Activated T-helper 1 cell treated with anti-CD3 and anti-CD28 coated beads, Interleukin-12 subunit alpha, Interleukin-12 subunit beta, Interleukin-2, Interleukin-4 antibody, amounts not matched to agents 30 ng/mL and 10 ng/mL and 1 ng/mL, durations not matched to agents 14 hours and 24 hours and 36 hours (primary cell): ENCODE measurements at places on chromosomes 1 and 21.

- no peak for DNase-seq
- no peaks in the 10 kb centered on the region for H3K27me3 ChIP-seq
- no peaks in the 10 kb centered on the region for H3K4me1 ChIP-seq
- H3K36me3 ChIP-seq: no peaks in the 10 kb centered on the region
Observed at GRCh38 chr21:22115746-22116145, 1117.5 kb downstream of the NCAM2 start.

DNA sequence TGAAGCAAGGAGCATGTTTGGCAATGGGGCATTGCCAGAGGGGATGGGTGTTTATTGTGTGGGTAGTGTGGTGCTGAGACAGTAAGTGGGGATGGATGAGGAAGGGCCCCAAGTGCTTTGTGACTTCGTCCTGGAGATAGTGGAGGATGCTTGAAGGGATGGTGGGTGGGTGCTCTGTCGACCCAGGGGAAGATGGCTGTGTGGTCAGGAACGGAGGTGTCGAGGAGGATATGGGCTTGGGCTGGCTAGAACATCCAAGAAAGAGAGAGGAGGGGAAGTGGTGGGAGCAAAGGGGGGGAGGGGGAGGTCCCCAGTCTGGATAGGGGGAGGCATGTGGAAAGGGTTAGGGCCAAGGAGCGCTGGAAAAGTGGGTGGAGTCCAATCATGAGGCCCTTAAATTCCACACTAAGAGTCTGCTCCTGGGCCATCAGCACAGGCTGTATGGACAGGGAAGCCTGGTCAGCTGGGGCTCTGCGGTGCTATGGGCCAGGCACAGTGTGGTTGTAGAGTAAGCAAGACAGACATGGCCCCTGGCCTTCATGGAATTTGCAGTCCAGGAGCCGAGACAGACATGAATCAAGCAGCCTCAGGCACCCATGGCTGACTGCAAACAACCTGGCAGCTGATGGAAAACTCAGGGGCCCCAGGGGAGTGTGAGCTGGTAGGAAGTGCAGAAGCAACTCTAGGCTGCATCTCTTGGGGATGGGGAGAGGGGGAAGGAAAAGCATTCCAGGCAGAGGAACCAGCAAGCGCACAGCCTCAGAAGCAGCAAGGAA lies 36.3 kb downstream of the EDN2 start:
- no peak for DNase-seq
- no peak overlapping the region for H3K27ac ChIP-seq
- H3K4me1 ChIP-seq: no peaks in the 10 kb centered on the region
- H3K36me3 ChIP-seq: no peaks in the 10 kb centered on the region
- peaks cover 4% of the 10 kb centered on the region for H3K27me3 ChIP-seq

DNA sequence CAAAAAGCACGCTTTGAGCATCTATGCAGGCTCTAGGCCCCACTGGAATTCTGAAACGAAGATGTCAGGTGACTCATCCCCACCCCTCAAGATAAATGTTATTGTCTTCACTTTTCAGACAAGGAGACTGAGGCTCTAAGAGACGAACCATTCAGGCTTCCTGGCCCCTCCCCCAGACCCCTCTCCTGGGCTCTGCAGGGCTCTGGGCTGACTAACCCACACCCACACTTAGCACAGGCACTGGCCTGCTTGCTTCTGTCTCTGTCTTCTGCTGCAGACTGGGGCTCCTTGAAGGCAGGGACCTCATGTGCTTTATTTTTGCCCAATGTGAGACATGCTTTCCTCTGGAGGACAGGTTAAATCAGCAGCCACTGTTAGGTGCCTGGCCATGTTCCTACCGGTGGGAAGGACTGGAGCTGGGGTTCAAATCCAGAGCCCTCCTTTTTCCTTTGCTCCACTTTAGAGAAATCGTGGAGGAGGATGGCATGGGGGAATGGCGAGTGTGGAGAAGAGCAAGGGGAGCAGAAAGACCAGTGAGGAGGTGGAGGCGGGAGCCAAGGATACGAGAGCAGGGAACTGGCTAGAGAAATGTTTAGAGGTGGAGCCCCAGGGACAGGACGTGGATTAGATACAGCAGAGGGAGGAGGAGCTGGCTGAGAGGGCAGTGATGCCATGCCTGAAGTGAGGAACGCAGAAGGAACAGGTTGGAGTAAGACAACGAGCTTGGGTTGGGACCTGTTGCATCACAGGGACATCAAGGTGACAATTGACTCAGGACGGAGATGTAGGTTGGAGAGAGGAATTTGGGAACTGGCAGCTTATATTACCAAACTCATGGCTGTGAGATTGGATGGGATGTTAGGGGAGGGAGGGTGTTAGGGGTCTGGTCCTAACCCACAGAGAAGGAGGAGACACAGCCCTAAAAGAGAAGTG lies 1.7 kb downstream of the TMEM125 start:
- peaks cover 30% of the 10 kb centered on the region for H3K4me1 ChIP-seq
- peaks cover 5% of the 10 kb centered on the region for H3K36me3 ChIP-seq
- peak overlapping the region; percentile 29 for H3K27ac ChIP-seq
- peaks cover 14% of the 10 kb centered on the region for H3K27me3 ChIP-seq

DNA sequence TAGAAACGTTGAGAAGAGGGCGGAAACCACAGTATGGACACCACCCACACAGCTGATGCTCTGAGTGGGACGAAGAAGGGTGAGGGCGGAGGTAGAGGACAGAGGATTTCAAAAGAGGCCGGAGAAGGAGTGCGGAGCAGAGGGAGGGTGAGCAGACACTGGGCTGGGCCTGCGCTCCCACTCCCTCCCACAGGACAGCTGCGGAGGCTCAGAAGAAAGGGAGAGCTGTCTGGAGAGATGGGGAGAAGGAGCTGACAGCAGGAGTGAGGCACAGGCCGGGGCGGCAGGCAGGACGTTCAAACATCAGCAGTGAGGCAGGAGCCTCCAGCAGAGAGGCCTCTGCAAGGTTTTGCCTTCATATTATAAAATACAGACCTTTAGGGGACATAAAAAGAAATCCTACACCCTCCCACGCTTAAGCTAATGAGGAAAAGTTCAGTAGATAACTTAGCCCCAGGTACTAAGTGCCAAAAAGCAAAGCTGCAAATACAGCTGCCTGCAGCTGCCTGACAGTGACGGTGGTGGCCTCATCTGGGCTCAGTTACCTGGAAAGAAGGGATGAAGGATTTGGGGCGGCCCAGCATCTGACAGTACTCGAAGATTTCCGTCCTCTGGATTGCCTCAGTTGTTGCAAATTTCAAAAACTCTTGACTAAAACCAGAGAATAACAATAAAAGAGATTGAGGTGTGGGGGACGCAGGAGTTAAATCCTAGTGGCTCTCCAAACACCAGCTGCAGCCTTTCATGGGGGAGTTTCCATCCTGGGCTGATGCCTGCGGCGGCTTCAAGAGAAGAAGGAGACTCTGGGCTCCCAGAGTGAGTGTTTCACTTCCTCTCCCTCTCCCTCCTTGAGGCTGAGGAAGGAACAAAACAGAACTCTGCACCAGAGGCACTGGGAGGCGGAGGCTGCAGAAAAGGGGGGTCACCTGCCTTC lies 25.6 kb downstream of the SEC16B start:
- no peaks in the 10 kb centered on the region for H3K36me3 ChIP-seq
- DNase-seq: no peak
- no peak overlapping the region for H3K27ac ChIP-seq
- no peaks in the 10 kb centered on the region for H3K4me1 ChIP-seq
- no peak overlapping the region for H3K4me3 ChIP-seq

- peak; percentile 65 for DNase-seq
- H3K4me3 ChIP-seq: peak overlapping the region; percentile 40
- H3K27ac ChIP-seq: peak overlapping the region; percentile 92
- H3K36me3 ChIP-seq: peaks cover 34% of the 10 kb centered on the region
- H3K27me3 ChIP-seq: no peaks in the 10 kb centered on the region
- H3K4me1 ChIP-seq: peaks cover 70% of the 10 kb centered on the region
Observed at GRCh38 chr1:221708076-221708571, 33.8 kb downstream of the DUSP10 start.

DNA sequence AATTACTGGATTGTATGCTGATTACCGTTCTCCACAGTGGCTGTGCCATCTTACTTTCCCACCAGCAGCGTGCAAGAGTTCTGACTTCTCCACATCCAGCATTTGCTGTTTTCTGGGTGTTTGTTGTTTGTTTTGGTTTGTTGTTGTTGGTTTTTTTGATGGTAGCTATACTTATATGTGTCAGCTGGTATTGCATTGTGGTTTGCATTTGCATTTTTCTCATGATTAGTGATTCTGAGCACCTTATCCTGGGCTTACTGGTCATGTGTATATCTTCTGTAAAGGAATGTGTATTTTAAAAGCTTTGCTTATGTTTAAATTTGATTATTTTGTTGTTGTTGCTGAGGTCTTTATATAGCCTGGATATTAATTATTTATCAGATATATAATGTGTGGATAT lies 66.9 kb upstream of the MAP1LC3C start:
- no peak overlapping the region for H3K4me3 ChIP-seq
- no peak overlapping the region for H3K27ac ChIP-seq
- no peaks in the 10 kb centered on the region for H3K4me1 ChIP-seq
- no peak for DNase-seq
- no peaks in the 10 kb centered on the region for H3K36me3 ChIP-seq
- peaks cover 2% of the 10 kb centered on the region for H3K27me3 ChIP-seq

DNA sequence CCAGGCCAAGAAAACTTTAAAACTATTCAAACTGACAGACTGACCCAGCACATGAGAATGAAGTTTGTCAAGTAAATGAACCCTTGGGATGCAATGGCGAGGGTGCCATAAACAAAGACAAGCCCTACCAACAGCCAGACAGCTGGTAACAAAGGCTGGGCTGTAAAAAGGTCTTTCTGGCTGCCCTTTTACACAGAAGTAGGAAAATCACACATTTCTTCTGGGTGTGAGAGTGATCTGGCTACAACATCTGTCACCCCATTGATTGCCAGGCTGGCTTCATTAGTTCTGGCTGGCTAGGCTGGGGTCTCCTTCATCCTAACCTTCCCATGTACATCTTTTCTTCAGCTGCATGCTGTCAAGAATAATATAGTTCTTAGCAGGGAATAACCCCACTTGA lies 83.6 kb upstream of the FOXD3 start:
- no peak overlapping the region for H3K4me3 ChIP-seq
- no peaks in the 10 kb centered on the region for H3K27me3 ChIP-seq
- H3K4me1 ChIP-seq: no peaks in the 10 kb centered on the region
- H3K27ac ChIP-seq: no peak overlapping the region

DNA sequence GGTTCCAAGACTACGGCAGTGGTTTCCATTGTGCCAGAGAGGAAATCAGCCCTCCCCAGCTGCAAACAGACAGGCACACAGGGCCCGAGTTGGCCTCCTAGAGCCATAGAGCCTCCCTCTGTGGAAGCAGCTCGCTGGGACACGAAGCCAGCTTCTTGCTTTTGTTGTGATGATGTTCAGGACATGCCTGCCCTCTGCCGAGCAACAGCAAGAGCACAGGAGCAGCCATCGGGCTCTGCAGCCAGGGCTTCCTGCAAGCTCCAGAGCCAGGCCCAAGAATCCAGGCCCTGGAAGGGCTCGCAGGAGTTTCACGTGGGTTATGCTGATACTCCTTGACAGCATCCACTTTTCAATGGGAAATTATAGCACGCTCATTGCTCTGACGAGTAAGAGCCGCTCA lies 18.5 kb downstream of the NPHP4 start:
- H3K4me1 ChIP-seq: peaks cover 13% of the 10 kb centered on the region
- no peak overlapping the region for H3K27ac ChIP-seq
- H3K36me3 ChIP-seq: peaks cover 9% of the 10 kb centered on the region
- no peaks in the 10 kb centered on the region for H3K27me3 ChIP-seq
- DNase-seq: no peak
- H3K4me3 ChIP-seq: no peak overlapping the region

GRCh38 chr1:151273924-151274466 lies 8.1 kb upstream of the ZNF687 start:
- H3K4me1 ChIP-seq: peaks cover 21% of the 10 kb centered on the region
- H3K36me3 ChIP-seq: peaks cover 26% of the 10 kb centered on the region
- DNase-seq: no peak
- no peak overlapping the region for H3K27ac ChIP-seq
- no peak overlapping the region for H3K4me3 ChIP-seq

GRCh38 chr1:153288634-153289275 lies 24.0 kb downstream of the PGLYRP3 start:
- no peaks in the 10 kb centered on the region for H3K36me3 ChIP-seq
- no peaks in the 10 kb centered on the region for H3K27me3 ChIP-seq
- H3K27ac ChIP-seq: no peak overlapping the region
- H3K4me3 ChIP-seq: no peak overlapping the region
- no peak for DNase-seq

DNA sequence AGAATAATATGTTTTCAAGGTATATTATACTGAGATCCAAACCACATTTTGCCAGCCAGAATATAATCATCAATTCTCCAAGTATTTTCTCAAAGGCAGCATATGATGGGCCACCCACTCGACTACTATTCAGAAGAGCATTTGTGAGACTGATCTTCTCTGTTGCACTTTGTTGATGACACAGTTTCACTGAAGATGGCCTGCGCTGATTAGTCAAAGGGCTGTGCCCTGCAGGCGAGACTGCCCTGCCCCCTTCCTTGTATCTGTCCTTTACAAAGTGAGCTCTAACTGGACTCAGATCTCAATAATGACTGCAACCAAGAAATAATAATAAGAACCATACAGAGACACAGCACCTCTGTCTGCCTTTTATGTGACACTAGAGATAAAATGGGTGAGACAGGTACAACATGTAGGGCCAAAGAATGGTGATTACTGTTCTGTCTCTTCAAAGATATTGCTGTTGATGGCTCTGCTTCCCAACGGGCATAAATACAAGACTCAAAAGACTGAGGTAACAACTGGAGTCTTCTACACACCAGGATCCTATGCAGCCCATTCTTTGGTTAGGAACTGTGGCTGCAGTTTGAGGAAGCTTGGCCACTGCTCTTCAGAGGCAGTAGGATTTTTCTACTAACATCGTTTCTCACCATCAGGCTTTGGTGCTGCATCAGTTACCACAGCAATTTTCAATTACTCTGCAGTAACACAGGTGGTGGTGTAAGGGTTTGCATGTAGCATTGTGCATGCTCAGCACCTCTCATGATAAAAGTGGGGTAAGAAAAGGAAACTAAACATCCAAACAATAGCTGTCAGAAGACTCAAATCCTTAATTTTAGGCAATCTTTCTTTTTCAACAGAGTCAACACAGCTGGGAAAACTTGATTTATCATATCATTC lies 481.1 kb downstream of the PTBP2 start:
- no peaks in the 10 kb centered on the region for H3K4me1 ChIP-seq
- no peaks in the 10 kb centered on the region for H3K36me3 ChIP-seq
- H3K4me3 ChIP-seq: no peak overlapping the region
- DNase-seq: no peak

DNA sequence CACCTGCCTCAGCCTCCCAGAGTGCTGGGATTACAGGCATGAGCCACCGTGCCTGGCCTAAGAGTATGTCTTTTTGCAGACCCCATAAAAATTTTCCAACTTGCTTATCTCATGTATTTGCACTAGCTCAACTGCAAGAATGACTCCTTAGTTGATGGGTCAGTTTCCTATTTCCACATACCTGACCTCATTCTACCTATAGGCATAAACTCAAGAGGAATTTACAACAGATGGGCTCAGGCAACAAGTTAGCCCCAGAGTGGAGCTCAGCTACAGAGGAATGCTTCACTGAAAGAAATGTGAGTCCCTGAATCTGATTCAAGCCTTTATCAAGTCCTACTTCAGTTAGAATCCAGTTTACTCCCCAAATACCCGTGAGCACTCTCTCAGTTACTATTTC lies 5.3 kb upstream of the SLC37A1 start:
- peaks cover 19% of the 10 kb centered on the region for H3K27me3 ChIP-seq
- H3K4me1 ChIP-seq: no peaks in the 10 kb centered on the region
- H3K36me3 ChIP-seq: no peaks in the 10 kb centered on the region
- DNase-seq: no peak

GRCh38 chr1:74908797-74909196 lies 175.8 kb downstream of the TYW3 start:
- no peak overlapping the region for H3K27ac ChIP-seq
- no peaks in the 10 kb centered on the region for H3K27me3 ChIP-seq
- no peak overlapping the region for H3K4me3 ChIP-seq
- H3K36me3 ChIP-seq: no peaks in the 10 kb centered on the region
- no peaks in the 10 kb centered on the region for H3K4me1 ChIP-seq
- no peak for DNase-seq

- no peaks in the 10 kb centered on the region for H3K27me3 ChIP-seq
- H3K4me3 ChIP-seq: no peak overlapping the region
- DNase-seq: no peak
- no peaks in the 10 kb centered on the region for H3K4me1 ChIP-seq
Observed at GRCh38 chr21:32320726-32321125, 22.1 kb downstream of the MRAP start.
